ENCODE measurements at places on chromosomes 3 and 15.

- DNase-seq, result peak; percentile 46
Observed at GRCh38 chr3:175398676-175399075, 539.5 kb downstream of the NAALADL2 start.

GRCh38 chr15:27746401-27746955 lies 352.6 kb downstream of the OCA2 start:
- DNase-seq, result no peak

GRCh38 chr15:26280281-26280680 lies 417.2 kb upstream of the ATP10A start:
- DNase-seq, result no peak

- no peak for DNase-seq
Observed at GRCh38 chr3:73813291-73813690, 188.6 kb upstream of the PDZRN3 start.

GRCh38 chr15:101138913-101139880 lies 112.7 kb downstream of the CHSY1 start:
- DNase-seq, result peak; percentile 49

GRCh38 chr3:44070841-44071546 lies 170.7 kb upstream of the TOPAZ1 start:
- no peak for DNase-seq

DNA sequence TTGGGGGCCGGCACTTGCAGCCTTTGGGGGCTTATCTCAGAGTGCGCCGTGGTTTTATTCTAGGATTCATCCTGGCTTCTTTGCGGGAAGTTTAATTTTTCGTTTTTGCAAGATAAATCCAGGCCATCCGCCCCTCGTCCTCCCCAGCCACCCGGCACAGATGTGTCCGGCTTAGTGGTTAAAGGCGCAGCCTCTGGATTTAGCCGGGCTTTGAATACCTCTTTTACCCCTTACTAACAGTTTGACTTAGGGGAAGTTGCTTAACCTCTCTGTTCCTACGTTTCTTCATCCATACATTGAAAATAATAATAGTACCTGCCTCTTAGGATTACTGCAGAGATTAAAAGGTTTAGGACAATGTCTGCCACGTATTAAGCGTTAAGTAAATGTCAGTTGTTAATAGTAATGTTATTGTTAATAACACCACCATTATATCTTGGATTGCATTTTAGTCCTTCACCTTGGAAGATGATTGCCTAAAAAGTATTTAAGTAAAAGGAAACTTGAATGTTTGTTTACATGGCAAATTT lies 714 bp downstream of the ECT2 start:
- DNase-seq, result peak; percentile 39

- no peak for DNase-seq
Observed at GRCh38 chr15:45165536-45165935, 22.2 kb downstream of the SHF start.

GRCh38 chr3:59235634-59236012 lies 185.8 kb upstream of the CFAP20DC start:
- DNase-seq, result no peak

DNA sequence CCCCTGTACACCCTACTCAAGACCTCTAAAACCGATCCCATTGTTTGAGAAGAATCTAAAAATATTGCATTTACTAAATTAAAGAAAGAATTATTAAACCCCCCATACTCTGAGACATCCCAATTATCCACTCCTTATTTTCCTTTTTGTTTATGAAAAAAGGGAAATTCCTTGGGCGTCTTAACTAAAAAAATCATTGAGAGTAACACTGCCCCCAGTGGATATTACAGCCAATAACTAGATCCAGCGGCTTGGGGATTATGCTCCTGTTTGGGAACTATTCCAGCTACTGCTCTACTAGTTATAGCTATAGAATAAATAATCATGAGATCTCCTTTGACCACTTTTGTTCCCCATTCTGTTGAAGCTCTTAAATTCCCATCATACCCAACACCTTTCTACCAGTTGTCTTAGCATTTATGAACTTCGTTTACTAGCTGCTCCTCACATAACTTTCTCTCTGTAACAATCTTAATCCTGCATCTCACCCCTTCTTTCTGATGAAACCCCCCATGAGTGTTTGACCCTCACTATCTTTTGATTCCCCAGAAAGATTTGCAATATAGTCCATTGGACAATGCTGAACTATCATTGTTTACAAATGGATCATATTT lies 12.7 kb upstream of the CFAP91 start:
- DNase-seq, result peak; percentile 29

- DNase-seq, result no peak
Observed at GRCh38 chr15:51908316-51908715, 63.3 kb downstream of the LEO1 start.

GRCh38 chr3:139136469-139137202 lies 91.9 kb upstream of the PRR23C start:
- DNase-seq, result no peak

- peak; percentile 100 for DNase-seq
Observed at GRCh38 chr3:190566043-190566933, 52.4 kb downstream of the IL1RAP start.

Measured in EL (cell line).